ENCODE measurements at places on chromosomes 1 and 21.

DNA sequence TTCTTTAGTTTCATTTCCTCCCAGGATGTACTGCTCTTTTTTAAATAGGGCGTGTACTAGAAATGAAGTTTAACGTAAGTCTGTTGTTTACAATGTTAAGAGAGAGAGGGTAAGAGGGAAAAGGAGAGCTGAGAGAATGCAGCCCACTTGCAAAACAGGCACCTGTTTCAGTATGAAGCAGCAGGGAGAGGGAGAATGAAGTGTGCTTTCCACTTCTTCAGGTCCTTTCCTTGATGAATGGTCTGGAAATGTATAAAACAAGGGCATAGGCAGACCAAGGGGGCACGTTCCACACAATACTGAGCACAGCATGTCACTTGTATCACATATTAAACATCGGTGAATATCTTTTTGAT is 2.0 kb downstream of the KCNA3 start:
- DNase-seq, result no peak

DNA sequence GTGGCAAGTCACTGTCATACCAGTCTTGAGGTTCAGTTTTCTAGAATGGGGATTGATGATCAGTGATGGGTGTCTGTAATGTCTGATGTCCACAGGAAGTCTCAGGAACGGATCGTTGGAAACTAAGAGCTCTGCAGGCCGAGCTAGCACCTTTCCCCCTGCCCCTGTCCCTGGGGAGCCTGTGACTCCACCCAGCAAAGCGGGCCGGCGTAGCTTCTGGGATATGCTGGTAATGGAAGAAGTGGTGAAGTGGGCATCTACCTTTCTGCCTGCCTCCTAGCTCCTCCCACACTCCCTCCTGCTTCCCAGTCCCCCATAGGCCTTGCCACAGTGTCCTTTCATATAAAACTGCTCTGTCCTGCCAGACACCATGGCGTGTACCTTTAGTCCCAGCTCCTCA is 13.4 kb downstream of the HYI start:
- DNase-seq, result peak; percentile 50

- DNase-seq, result no peak
Observed at GRCh38 chr1:61687901-61688300, 37.0 kb downstream of the TM2D1 start.

DNA sequence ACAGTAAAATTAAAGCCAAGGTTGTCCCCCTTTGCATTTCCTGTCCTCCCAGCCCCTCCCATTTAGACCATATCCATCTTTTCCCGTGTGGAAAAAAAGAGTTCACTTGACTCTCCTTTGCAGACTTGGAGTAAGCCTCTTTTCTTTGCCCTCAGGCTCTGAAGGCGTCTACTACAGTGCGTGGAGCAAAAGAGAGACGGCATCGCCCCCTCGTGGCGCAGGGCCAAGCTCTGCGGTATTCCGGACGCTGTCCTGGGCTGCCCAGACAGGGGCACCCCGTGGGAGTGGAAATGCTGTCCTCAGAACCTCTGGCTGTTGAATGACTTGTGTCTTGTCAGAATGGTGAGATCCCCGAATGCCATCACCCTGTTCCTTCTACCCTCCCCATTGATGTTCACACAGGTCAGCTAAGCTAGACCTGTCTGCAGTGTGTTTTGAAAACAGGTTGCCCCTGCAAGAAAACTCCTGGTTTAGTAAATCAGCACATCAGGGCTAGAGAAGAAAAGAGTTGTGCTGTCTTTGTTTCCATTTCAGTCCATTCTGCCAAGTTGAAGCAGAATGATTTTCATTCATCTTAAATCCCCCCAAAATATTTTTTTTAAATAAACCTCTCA is 12.3 kb upstream of the GJA8 start:
- DNase-seq, result peak; percentile 17

DNA sequence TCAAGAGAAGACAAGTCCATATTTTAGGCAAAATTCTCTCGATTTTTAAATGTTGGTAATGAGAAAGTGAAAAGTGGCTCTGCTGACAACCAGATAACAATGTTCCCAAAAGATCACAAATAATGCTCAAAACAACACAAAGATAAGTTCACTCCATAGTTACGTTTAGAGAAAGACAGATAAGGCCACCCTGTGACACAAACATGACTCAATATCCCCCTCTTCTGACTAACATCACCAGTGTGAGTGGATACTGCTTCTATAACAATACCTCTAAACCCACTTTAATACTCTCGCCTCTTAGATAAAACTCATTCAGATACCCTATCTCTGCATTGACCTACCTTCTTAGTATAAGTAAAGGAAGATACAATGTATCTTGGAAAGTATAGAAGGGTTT is 51.2 kb upstream of the RGS7 start:
- DNase-seq, result no peak

- DNase-seq, result no peak
Observed at GRCh38 chr1:61612602-61613001, 112.3 kb downstream of the TM2D1 start.

GRCh38 chr1:177238967-177239366 is 68.2 kb downstream of the BRINP2 start:
- no peak for DNase-seq

DNA sequence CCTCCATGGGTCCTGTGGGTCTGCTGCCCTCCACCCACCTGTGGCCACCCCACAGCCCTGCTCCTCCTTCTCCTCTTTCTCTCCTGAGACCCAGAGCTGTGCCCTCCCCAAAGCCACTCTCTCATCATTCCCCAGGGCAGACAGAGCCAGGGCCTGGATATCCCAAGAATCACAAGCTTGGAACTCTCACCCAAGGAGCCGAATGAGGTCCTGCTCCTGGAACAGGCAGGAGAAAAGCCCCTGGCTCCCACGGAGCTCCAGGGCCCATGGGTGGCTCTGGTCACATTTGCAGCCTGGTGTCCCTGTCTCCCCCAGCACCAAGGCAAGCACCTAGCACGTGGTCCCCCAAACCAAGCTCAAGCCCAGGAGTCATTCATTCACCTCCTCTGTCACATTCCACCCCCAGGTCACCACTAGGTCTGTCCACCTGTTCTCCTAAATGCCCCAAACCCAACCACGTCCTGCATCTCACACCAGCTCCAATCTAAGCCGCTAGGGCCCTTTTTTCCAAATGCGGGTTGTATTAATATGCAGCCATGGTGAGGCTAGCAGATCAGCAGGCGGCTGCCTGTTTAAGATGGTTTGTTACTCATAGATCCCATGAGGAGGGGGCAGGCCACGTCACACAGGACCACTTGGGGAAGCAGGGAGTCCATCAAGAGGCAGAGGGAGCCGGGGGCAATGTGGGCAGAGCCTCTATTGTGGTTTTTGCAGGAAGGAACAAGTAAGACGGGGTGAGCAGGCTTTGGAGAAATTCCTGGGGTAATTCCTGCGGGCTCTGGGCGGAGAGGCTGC is 215.5 kb upstream of the VAMP3 start:
- DNase-seq, result no peak

- no peak for DNase-seq
Observed at GRCh38 chr1:229167318-229167717, 103.6 kb upstream of the RAB4A start.

DNA sequence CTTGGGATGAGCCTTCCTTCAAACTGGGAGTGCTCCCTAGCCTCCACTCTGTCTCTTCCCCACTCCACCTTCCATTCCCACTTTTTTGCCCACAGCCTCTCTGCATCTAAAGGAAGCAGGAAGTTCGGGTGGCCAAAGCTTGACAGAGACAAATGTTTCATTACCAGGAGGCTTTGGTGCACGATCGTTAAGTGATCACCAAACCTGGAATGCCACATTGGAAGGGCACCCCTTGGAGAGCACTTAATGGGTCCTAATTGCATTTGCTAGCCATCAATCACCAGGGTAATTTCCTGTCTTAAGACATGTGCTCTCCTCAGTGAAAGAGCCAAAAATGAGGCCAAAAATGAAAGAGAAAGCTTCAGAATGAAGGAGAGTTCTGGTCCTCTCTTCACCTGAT is 206.5 kb downstream of the TNR start:
- no peak for DNase-seq

- peak; percentile 77 for DNase-seq
Observed at GRCh38 chr1:43439781-43440180, 13.9 kb downstream of the HYI start.

Data from NCI-H2107 (cell line).